ENCODE measurements at places on chromosomes 3 and 15.
A peak's percentile ranks its signal among the peaks of the same experiment; 100 is the strongest.

DNA sequence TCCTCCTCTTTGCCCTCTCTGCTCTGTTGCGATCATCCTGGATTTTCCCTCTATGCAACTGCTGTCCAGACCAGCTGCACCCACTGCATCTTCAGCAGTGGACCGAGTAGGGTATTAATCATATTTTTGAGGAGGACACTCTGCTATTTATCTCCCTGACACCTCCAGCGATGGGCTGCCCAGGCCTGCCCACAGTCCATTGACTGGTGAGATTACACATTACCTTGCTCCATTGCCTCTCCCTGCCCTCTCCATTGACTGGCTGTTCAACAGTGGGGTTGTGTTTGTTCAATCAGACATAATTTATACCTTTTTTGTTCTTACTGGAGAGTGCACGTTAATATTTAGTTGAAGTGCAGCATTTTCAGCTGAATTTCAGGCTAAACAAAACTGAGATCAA lies 559.3 kb upstream of the ARRDC4 start:
- DNase-seq, result no peak

DNA sequence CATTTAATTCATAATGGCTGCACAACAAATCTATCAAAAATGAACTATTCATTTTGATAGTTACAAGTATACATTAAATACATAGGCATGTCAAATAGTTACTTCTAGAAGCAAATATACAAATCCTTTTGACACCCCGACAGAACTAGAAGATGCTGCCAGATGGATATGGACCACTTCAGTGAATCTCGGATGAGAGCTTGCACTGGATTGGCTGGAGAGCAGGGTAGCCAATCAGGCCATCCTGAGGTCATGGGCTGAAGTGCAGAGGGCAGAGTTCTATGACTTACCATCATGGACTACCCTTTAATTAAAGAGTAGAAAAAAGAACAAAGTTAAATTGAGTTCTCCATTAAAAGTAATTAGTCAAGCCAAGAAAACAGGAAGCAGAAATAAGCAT lies 8.3 kb downstream of the CCNL1 start:
- DNase-seq, result no peak

DNA sequence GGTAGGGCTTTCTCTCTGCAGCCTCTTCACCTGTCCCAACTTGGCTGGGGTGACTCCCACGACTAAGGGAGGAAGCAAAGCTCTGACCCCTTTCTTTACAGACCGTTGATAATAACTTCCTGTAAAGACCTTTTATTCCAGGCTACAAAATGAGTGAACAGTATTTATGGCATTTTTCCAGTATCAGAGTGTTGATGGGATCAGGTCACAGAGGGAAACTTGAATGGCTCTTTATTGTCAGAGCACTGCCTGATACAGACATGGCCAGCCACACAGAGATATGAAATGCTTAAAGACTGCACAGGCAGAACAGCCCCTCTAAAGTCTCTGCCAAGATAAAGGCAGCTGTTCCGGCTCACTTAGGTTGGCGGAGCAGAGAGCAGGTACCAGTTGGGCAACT lies 1033.9 kb upstream of the NR2F2 start:
- DNase-seq, result no peak

- no peak for DNase-seq
Measured at GRCh38 chr15:39942101-39942752, 8.3 kb downstream of the EIF2AK4 start.

DNA sequence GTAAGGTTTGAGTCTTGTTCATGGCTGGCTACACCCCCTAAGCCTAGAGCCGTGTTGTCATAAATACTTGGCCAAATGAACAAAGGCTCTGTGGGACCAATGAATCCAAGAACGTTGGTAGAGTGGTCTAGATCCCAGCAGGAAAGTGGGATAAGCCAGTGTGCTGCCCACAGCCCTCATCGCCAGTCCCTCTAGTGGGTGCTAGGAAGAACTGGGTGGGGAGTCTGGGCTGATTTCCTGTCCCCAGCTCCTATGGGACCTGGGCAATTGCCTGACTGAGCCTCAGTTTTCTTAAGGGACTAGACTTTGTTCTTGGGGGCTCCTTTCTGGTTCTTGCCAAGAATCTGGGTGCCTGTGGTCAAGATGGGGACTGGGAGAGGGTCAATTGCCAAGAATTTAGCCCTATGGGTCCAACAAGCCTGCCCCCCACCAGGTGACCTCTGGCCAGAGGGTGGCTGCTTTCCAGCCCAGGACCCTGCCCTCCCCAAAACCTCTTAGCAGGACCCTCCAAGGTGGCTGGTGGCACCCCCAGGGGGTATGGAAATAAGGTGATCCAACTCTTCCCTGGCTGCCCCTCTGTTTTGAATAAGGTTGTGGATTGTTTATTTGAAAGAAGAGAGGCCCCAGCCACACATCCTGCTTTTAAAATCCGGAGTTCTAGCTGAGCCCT lies 42.7 kb downstream of the SMAD6 start:
- DNase-seq, result no peak

- DNase-seq, result no peak
Measured at GRCh38 chr3:155024006-155024638, 56.0 kb upstream of the MME start.

DNA sequence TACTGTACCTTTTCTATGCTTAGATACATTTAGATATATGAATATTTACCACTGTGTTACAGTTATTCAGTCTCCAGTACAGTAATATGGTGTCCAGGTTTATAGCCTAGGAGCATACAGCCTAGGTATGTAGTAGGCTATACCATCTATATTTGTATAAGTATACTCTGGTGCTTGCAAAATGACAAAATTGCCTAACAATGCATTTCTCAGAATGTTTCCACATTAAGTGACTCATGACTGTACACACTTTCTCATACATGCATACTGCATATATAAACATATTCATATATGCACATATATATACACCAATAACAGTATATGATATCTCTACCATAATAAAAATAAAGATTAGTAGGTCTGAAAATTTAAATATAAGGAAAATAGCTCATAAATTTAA lies 169.3 kb downstream of the DPH6 start:
- DNase-seq, result no peak

DNA sequence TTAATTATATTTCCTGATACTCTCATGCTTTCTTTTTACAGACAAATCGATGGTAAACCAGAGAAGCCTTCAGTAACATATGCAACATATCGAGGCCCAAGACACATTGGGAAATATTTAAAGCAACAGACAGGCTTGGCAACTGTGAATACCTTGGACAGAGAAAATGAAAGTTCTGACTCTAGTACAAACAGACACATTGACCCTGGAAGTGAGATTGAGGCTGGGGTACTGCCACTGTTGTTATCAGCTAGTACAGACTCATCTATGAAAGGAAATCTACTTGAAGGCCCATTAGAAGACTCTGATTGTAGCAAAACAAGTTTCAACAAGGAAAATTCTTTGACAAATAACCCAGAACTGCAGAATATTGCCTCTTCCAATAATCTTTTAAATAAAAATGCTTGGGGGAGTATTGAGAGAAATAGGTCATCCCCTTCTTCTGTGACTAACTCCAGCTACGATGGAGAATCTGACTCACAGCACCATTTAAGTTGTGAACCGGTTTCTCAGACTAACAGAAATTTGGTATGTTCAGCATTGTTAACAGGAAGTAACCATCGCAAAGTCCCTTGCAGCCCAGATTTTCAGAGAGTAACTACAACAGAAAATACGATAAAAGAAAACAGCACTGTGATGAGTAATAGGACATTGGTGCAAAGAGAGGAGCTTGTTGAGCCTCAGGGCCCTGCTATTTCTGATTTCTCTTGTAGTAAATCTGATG lies 50.2 kb downstream of the CRYBG3 start:
- DNase-seq, result no peak

- DNase-seq, result no peak
Measured at GRCh38 chr15:52661909-52662308, 17.3 kb downstream of the ATOSA start.

- no peak for DNase-seq
Measured at GRCh38 chr3:11719406-11720303, 75.9 kb upstream of the VGLL4 start.

- DNase-seq, result peak; percentile 26
Measured at GRCh38 chr15:27017168-27017809, 46.3 kb downstream of the GABRG3 start.

DNA sequence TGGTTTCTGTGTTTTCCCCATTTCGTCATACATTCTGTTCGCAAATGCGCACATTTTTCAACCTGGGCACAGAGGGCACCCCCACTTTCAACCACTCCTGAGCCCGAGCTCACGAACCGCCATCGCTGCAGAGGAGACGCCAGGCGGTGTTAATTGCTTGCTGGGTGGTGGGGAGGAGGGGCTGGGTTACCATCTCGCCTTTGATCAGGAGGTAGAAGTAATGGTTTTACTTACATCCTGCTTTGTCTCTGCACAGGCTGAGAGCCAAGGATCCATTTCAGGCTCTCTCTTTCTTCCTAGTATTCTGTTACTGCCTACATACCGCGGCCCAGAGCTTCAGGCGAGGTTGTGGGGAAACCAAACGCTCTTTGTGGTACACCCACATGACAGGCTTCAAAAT lies 177.3 kb upstream of the WNT5A start:
- DNase-seq, result no peak

- DNase-seq, result no peak
Measured at GRCh38 chr3:177932346-177932745, 603.9 kb upstream of the KCNMB2 start.

DNA sequence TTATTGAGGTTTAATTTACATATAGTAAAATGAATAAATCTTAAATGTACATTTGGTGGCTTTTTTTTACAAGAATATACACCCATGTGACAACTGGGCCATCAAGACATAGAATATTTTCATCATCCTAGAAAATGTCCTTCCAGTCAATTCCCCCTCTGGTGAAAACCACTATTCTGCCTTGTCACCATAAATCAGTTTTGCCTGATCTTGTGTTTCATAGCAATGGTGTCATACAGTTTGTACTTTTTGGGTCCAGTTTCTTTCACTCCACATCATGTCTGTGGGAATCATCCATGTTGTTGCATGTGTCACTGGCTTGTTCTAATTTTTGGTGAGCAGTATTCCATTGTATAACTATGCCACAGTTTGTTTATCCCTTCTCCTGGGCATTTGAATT lies 133.1 kb downstream of the PDCD6IP start:
- DNase-seq, result no peak

DNA sequence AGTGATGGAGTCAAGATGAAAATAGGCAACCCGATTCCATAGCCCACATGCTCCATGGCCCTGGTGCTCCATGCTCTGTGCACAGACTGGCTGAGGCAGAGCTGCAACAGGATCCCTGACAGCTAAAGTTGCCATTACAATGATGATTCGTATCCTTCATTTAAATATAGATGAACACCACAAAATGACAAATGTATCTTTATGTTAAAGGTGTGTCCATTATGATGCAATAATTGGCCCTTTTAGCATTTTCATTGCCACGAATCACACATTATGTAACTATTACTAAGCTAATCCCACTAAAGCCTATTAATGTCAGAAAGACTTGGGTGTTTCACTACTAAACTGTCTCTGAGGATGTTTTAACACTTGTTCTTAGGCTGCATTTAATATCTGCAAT lies 270.2 kb upstream of the THBS1 start:
- no peak for DNase-seq

DNA sequence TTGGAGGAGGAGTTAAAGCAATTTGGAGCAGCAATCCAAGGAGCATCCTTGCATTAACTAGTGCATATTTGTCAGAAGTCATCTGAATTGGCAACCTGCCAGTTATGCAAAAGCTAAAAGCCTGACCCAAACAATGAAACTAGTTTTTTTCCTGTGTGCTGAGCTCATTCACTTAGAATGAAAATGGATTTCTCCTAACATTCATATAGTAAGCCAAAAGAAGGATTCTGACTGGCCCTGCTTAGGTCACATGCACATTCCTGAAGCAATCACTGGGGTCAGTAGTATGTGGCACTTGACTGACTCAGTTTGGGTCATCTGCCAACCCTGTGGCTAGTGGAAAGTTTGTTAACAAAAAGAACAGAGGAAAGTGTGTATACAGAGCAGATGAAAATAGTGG lies 30.5 kb downstream of the OXSM start:
- no peak for DNase-seq
